Fibroblast of skin of right biceps (primary cell): ENCODE measurements at places on chromosomes 2 and 18.

DNA sequence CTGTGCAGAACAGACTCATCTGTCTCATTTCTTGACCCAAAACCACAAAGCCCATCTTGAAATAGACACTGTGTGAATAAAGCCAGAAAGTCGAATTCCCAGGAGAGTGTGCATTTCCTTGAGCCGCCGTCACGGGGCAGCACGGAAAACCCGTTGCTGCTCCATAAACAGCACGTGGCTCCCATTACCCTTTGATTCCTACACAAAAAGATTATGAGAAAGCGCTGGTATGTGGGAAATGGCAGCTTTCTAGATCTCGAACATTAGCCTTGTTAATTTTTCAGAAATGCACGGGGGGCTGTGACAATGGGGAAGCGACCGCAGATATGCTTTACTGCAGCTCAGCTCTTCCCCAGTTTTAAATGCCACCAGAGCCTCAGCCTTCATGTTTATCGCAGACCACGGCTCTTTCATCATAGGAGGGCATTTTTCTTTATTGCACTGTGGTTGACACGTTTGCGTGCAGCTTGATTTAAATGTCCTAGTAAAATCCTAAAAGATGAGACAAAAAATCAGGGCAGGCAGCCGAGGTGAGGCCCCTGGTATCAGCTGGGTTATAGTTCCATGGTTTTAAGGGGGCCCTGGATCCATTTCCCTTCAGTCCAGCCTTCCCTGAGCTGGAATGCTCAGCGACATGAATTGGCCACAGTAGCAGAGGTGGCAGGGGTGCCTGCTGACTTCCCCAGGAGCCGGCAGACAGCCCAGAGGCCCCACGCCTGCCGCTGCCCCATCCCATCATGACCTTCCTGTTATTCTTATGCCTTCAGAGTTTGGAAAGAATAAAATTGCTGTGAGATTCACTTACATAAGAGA, 249.3 kb downstream of the NDUFA10 start:
- DNase-seq: peak; percentile 52

DNA sequence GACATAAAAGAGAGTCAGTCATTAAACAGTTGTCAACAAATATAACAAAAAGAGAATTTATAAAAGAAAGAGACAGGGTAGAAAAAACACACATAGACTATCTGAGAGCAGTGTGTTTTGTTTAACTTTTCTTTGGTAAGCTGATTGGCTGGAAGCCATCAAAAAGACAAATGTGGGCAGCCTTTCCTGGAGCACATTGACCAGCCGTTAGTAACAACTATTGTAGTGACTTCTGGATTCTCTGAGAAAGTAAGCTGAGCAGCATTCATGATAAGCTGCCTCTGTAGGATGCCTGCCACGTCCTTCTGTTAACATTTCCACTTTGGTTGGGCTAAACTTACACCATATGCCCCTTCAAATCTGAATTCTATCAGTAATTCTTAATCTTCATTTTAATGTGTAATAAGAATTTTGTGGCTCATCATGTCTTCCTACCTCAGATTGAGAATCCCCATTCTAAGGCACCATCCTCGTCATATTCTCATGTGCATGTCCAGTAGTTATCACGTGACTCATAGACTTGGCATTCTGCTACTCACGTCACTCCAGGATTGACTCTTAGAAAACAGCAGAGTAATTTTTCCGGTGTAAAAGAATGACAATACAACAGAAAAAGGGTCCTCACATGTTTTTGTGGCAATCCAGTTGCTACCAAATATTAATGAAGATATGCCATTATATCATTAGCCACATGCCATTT, 43.4 kb upstream of the DNAJC10 start:
- peak; percentile 67 for DNase-seq

DNA sequence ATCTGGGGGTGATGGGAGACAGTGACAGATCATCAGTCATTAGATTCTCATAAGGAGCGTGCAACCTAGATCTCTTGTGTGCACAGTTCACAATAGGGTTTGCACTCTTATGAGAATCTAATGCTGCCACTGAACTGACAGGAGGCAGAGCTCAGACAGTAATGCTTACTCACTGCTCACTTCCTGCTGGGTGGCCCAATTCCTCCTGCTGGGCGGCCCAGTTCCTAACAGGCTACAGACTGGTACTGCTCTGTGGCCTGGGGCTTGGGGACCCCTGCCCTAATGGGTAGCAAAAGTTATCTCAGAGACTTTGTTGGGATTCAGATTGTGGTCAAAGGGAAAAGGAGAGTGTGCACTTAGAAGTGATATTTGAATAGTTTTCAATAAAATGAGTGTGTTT, 840.1 kb upstream of the ID2 start:
- no peak for DNase-seq

- peak; percentile 98 for DNase-seq
These were observed 37.5 kb downstream of the PAX8 start for GRCh38 chr2:113240915-113241911.

GRCh38 chr2:18991177-18992168, 366.9 kb downstream of the OSR1 start:
- peak; percentile 93 for DNase-seq

DNA sequence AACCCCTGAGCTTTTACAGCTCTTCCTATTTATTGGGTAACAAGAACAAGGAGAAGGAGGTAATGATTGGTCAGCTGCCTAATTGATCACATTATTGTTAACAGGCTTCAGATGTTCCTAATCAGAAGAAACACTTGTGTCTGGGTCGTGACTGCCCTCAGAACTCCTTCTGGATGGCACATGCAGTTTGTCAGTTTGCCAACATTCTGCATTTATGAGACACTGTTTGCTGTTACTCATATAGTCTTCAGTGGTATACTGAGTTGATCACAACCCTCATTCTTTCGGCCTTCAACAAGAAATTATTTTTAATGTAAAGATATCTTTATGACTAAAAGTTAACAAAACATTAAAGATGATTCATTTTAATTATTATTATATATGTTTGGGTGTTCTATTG, 95.7 kb upstream of the DOCK10 start:
- DNase-seq: peak; percentile 50

DNA sequence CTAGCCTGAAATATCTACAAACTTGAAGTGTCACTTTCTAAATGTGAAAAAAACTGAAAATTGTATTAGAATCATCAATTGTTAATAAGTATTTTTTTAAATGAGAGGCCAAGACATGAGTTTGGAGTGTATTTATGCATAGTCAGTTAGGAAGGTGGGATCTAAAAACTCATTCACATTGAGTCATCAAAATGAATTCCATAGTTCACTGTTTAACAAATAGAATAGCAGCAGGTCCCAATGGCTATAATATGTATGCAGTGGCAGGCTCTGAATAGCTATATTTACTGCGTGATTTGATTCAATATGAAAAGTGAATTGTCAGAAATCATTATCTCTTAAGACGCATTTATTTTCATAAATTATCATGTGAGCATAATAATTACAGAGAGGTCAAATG, 256.1 kb downstream of the ZNF385B start:
- DNase-seq: peak; percentile 7

DNA sequence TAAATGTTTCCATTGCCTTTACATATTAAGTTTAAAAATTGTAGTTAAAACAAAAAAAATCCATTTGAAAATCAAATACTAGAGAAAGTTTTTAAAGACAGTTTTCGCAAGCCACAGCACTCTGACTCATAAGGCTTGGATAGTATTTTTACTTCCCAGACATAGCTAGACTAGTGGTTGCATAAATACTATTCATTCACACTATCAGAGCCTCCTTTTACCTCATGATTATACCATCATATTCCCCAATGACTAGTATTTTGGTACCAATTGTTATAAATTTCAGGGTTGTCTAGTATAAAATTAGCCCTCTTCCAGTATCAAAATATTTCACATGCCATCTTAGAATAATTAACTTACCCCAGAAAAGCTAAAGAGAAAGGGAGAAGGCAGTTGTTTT, 393.5 kb downstream of the ERBB4 start:
- DNase-seq: peak; percentile 39
